ENCODE measurements at places on chromosomes 3 and 15.

DNA sequence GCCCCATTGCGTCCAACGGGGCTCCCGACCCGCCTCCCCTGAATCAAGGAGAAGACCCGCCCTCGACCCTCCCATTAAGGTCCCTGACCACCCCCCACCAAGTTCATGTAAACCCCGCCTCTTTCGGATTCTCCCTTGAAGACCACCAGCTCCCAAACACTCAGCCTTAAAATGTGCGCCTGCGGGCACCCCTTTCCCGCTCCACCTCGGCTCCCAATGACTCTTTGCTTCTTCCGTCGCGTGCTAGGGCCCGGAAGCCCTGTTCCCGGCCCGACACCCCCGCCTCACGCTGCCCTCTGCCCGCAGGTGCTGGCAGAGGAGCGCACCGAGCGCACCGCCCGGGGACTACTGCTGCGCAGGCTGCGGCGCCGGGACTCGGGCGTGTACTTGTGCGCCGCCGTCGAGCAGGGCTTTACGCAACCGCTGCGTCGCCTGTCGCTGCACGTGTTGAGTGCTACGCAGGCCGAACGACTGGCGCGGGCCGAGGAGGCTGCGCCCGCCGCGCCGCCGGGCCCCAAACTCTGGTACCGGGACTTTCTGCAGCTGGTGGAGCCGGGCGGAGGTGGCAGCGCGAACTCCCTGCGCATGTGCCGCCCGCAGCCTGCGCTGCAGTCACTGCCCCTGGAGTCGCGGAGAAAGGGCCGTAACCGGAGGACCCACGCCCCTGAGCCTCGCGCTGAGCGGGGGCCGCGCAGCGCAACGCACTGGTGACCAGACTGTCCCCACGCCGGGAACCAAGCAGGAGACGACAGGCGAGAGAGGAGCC lies 2.7 kb upstream of the LSMEM2 start:
- DNase-seq = no peak

DNA sequence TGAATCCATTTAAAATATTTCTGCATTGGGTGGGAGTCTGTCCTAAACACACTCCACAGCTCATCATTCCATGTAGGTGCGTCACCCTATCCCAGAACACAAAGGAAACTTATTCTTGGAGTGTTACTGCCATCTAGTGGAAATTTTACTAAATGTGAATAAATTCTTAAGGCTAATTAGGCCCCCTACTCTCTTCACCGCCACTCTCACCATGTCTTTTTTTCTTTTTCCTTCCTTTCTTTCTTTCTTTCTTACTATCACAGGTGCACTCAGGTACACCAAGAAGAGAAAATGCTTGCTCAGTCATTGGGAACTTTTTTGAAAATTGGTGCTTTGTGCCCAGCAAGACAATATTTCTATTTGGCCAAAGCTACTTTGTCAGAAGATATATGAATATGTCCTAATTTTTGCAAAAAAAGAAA lies 26.4 kb upstream of the ATP8B4 start:
- peak; percentile 84 for DNase-seq

DNA sequence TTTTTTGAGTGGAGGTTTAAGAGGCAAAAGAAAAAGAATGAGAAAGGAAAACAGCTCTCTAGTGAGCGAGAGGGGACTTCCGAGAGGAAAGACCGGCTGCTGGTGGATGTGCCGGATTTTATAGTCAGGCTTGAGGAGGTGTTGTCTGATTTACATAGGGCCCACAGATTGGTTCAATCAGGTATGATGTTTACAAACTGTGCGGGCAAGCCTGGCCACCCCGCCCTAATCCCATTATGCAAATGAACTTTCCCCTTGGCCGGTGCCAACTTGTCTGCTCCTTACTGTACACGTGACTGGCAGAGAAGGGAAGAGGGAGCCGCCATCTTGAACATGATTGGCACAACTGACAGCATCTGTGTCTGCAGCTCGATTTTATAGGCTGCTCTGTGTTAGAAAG lies 44.7 kb downstream of the FAM43A start:
- DNase-seq = no peak

DNA sequence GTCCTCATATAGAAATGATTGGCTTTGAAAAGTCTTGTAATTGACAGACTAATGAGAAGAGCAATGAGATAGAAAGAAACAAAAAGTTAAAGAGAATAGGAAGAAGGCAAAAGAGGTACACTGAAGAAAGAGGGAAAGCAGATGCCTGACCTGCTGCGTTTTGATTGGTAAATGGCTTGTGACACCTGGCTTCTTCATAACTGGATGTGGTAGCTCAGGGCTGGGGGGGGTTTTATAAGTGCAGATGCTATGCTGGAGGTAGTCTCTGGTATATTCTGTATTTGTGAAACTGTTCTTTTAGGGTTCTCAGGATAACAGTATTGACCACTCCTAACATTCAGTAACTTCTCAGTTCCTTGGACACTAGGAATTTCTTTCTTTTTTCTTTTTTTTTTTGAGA lies 1.4 kb downstream of the STARD9 start:
- DNase-seq = no peak

DNA sequence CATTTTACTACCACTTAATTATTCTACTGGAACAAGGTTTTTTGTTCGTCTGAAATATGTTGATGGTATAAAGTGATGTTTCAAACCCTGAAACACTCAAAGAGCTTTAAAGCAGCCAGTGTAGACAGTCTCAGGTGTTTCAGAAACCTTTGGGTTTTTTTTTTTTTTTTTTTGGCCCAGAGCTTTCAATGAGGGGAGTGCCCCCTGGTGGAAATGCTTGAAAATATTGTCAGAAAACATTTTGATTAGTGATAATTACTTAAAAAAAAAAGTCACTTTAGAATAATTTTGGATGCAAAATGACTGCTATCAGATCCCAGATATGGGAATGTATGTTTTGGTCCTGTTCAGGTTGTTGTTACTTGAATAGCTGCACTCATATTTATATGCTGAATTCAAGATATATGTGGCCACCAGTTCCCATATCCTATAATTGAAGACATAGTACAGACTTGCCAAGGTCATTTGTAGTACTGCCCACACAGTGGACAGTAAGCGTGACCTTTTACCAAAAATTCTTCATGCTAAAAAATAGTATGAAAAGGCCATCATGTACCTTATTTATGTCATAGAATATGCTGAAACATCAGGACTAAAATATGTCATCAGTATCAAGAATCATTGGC lies 35.9 kb downstream of the SATB1 start:
- DNase-seq = peak; percentile 12

DNA sequence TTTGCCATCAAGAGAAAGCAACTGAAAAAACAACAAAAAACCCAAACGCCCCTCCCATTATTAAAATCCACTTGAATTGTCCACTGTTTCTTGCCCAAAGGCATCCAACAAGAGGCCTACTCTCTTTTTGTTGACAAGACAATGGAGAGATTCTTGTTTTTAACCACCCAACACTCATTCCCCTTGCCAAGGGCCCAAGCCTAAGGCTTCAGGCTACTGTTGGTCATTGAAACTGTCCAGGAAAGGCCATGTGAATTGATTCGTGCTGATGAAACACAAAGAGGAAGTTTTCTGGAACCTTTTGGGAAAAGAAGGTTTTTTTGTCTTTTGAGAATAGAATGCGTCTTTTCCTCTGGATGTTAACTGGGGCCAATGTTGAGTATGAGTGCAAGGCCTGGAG lies 157.4 kb upstream of the PFN2 start:
- DNase-seq = no peak

DNA sequence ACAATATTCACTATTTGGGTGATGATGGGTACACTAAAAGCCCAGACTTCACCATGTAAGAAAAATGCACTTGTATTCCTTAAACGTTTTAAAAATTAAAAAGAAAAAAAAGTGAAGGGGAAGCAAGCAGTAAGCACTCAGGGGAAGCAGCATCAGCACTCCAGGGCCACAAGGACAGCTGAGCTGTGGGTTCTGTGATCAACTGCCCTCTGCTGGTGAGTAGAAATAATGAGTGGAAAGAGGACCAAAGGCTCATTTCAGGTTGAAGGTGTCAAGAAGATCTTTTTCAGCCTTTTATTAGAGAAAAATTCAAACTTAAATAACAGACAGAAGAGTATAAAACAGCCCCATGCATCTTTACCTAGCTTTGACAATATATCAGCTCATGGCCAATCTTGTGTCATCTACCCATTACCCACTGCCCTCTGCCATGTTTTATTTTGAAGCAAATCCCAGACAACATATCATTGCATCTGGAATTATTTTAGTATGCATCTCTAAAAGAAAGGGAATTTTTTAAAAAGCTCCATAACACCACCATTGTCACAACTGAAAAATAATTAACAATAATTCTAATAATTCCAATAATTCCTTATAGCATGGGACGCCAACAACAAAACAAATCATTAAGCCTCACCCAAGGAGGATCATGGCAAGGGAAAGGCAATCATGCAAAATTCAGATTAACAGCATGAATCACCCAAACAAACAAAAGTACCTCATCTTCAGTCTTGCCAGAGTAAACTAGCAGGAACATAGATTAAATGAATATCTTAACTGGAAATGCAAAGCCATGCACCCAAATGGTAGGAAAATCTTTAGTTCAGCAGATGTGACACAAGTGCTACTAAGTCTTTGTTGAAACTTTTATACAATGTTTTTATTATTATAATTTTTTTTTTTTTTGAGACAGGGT lies 42.5 kb downstream of the TAMM41 start:
- DNase-seq = peak; percentile 72

DNA sequence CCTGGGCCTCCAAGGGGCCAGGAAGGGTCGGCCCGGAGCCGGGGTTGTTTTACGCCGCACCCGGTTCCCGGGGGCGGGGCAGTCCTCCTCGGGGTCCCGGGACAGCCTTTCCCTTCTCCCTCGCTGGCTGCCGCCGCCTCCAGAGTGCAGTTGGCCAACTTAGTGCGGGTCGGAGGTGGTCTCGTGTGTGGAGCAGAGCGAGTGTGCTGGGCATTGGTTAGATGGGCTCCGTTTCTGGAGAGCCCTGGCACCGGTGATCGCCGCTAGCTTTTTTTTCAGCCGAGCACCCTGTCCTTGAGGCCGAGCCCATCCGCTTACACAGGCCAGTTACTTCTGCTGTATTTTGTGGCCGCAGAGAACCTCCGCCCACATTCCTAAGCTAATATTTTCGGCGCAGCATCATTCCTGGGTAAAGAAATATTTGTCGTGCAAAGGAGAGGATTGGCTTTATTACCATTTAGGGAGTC lies 585 bp downstream of the KIF23 start:
- peak; percentile 97 for DNase-seq

- peak; percentile 75 for DNase-seq
Measured at GRCh38 chr3:5264093-5264600, 76.6 kb downstream of the EDEM1 start.
